ENCODE measurements at places on chromosomes 12 and 14. TPM values are rescaled to one million over a fixed set of nuclear protein-coding genes. Genes with fewer than 3 reads are reported as not detected.

Gene C3AR1
- polyA plus RNA-seq = 5.4 TPM

Gene ANKRD33
- polyA plus RNA-seq = not detected

Gene SLC7A8
- 3.7 TPM for polyA plus RNA-seq

Gene DDX51
- polyA plus RNA-seq = 12.7 TPM

Gene OASL
- not detected for polyA plus RNA-seq

Gene HOXC12
- polyA plus RNA-seq = not detected

DNA sequence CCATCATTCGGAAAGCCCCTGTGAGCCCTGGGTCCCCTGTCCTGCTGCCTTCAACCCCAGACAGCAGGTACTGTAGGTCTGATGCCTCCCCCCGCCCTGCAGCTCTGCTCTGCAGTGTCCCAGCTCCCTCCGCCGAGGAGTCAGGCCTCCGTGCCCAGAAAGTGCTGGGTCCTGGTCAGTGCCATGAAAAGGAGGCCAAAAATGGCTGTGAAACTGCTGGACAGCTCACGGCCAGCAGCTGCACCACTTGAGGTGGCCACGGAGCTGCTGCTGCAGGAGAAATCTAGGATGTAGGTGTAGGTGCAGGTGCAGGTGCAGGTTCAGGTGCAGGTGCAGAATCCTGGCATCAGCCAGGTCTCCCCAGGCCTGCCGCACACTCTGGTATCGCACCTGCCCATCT, 196.1 kb downstream of the SLC15A4 start:
- DNase-seq = no peak

DNA sequence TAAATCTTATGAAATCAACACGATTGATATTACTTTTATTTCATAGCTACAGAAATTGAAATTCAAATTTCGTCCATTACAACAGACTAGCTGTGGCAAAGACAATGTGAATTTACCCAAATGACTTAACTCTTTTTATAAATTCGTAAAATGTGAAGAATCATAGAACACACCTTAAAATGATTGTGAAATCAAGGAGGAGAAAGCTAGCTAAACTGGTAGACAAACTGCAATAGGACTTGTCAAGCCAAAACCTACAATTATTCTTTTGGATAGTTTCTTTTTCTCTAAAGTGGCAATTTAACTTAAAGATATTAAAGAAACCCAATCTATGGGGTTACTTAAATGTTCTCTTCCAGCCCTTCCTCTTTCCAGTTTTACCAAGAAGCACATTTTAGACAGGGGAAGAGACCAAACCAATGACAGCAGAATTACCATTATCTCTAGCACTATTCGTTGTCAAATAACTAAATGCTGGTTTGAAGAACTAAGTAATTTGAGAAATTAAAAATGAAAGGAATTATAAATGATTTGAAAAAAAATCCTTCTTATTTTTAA, 807 bp upstream of the SLC16A7 start:
- DNase-seq = no peak

GRCh38 chr14:20440882-20441281, 4.9 kb upstream of the KLHL33 start:
- no peak for DNase-seq

- DNase-seq = no peak
Measured at GRCh38 chr12:14951851-14952250, 9.6 kb downstream of the ARHGDIB start.

DNA sequence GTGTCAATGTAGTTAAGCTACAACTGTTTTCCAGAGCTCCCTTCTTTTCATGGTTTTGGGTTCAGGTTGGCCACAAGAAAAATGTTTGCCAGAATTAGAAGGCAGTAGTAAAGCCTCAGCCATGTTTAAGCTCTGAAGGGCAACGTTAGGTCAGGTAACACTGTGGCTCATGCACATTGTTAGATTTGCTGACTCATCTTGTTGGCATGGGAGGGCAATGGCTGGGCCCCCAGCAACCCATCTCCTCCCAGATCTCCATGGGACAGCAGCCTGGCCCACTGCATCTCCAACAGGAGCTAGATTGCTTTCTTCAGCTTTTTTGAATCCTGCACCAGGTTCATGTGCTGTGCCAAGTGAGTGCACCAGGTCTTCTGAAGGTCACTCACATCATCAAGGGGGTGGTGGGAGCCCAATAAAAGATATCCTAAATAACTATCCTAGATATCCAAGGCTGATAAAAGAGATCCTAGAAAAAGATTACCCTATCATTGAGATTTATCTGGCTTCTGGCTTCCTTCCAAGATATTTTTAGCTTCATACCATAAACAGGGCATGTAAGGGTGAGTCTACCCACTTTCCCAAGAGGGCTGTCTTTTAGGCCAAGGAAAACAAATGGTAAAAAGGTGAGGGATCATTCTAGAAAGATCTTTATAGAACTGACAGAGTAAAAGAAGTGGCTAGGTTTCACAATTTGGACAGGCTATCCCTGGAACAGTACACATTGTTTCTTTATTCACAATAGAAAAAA, 28.9 kb downstream of the PTGER2 start:
- DNase-seq = no peak

DNA sequence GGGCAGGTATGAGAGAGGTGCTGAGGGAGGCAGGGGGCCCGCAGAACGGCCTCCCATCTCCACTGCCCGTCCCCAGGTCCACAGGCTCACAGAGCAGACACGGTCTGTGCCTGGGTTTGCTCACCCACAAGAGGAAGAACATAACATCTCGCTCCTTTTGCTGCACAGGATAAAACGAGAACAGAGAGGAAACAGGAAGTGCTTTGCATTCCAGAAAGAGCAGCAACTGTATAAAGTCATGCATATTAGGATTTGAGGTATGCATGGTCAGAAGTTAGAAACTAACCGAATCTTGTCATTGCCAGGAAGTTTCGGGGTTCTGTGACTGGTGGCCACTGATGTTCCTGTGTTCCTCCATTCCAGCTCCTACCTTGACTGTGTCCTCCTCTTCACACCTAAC, 25.0 kb downstream of the NTF3 start:
- DNase-seq = no peak

DNA sequence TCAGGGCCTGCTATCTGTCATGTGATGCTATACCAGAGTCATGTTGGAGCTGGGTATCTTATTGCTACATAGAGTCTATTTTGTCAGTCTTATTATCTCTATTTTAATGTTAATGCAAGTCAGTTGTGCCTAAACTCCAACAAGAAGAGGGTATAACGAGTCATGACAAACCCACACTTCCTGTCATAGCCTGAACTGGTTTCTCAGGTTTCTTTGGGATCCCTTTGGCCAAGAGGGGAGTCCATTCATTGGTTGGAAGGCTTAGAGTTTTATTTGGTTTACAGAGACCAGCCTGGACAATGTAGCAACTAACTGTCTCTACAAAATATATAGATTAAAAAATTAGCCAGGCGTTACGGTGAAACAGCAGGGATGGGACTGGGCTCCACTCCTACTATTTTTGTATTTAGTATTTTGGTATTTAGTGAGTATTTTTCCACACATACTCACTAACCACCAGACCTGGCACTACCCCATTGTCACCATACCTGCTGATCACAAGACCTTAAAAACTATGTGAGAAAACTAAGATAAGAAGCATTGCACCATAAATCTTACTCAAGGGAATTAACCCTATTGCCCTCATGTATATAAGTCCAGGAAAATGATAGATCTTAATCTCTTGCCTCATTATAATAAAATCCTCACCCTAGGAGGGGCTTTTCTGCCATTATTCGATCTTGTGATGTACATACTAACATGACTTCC, 387.5 kb downstream of the IPO8 start:
- DNase-seq = no peak

DNA sequence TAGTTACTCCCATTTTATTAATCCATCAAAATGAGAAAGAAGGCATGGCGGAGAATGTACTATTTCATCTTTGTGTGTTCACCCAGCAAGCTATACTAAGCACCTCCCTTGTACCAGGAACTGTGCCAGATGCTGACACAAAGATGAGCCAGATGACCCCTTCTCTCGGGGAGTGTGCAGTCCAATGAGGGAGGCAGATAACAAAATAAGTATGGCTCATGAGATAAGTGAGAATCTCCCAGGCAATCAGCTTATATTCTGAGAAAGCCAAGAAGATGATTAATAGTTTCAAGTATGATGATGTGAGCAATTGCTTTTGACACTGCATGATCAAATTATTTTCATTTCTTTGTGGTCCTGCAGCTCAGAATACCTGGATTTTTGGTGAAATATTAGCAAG, 1.3 kb upstream of the TMEM233 start:
- DNase-seq = no peak

GRCh38 chr14:95834496-95834895, 42.1 kb upstream of the TUNAR start:
- DNase-seq = no peak

GRCh38 chr14:102516531-102517391, 7.2 kb upstream of the ANKRD9 start:
- peak; percentile 75 for DNase-seq

DNA sequence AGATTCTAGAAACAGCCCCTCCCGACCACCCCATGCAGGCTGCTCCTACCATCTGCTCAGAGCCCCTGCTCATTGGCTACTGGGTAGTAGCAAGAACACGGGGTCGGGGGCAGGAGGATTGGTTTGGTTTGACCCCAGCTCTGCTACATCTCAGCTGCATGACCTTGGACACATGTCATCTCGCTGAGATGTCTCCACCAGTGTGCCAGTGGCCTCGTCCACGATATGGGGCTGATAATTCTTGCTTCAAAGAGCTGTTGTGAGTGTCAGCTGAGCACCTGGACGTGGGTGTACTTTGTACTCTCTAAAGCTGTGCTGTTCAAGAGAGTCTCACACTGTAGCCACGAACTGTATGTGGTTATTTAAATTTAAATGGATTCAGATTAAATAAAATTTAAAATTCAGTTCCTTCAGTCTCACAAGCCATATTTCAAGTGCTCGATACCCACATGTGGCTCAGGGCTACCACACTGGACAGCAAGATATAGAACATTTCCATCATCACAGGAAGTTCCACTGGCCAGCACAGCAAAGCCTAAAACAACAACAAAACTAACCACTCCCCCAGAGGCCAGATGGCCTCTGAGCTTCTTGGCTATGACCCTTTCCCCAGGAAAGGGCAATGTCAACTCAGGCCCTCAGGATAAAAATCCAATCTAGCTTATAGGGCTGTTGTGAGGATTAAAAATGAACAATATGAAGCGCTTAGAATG, 18.6 kb downstream of the LTBP2 start:
- DNase-seq = no peak

DNA sequence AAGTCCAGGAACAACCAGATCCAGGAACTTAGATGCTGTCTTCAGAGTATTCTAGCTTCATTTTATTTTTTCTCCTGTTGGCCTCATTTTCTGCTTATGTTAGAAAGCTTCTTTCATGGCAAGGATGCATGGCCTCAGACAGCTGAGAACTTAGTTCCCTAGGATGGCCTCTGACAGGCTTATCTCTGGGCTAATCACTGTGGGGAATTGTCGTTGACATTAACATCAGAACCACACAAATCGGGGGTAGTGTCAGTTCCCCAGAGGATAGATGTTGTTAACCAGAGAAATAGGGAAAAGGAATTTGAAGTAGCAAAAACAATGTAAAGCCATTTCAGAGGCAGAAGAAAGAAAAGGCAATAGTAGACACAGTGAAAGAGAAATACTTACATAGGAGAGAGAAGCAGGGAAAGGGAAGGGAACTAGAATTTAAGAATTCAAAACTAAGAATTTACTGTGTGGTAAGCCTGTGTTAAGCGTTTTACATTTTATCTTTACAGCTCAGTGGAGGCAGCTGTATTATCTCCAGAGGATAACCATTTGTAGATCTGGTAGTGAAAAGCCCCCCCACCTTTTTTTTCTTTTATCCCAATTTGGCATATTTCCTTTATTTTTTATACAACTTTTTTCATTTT, 21.8 kb downstream of the FUT8 start:
- DNase-seq = no peak

GRCh38 chr12:12474471-12474928, 88.2 kb downstream of the DUSP16 start:
- DNase-seq = no peak

DNA sequence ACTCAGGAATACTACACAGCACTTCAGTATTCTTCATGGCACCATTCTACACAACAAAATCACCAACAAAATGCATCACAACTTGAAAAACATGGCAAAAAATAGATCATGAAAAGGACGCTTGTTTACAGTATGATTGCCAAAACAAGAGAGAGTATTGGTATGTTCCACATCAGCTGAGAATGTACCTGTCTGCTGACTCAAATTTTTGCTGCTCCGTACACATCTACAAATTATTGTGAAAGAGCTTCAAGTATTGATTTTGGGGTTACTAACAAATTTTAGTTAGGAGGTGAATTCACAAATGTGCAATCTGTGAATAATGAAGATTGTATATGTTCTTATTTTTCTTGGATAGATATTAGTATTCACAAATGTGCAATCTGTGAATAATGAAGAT, 105.4 kb downstream of the GPHN start:
- DNase-seq = no peak

DNA sequence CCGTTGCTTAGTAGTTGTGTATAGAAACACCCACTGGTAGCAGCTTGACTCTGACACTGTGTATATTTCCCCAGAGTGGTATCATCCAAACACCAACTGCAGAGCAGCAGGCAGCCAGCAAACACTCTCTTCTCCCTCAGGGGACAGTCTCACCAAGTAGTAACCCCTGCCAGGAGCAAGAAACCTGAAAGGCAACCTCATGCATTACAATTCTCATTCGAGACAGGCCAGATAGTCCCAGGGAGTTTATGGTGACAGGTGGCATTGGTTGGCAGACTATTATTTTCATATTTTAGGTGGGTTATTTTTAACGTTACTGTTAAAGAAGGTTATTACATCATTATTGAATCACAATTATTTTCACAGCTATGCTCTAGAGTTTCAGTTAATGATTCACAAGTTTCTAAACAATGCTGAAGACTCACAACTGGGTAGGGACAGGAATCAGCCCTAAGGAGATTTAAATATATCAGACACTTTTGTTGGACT, 222.8 kb downstream of the EGLN3 start:
- DNase-seq = no peak

DNA sequence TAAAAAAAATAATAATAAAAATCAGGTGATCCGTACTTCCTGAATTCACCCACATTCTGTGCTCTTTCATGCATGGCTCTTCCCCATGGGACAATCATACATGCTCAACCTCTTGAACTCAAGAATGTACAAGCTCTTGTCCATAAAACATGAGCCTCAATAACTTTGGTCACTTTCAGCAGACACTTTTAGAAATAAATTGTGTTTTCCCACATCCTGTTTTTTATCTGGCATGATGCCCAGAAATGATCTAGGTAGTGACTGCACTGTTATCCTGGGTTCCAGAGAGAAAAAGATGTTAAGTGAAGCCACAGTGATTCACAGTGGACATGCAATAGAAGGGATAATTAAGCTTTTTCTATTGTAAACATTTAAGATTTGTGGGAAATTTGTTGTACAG, 537.6 kb upstream of the TMEM132C start:
- no peak for DNase-seq

GRCh38 chr12:84492351-84492883, 420.2 kb downstream of the SLC6A15 start:
- DNase-seq = no peak
